ENCODE measurements at places on chromosomes 2 and 18. TPM values are rescaled to one million over a fixed set of nuclear protein-coding genes. Genes with fewer than 3 reads are reported as not detected.

Gene CYS1
- total RNA-seq = 0.26 TPM

Gene HIBCH
- total RNA-seq = 9.3 TPM

Gene SPC25
- total RNA-seq = 0.13 TPM

Gene ELOA2
- not detected for total RNA-seq

Gene SPATA3
- not detected for total RNA-seq

Gene DYTN
- total RNA-seq = not detected
